ENCODE measurements at places on chromosomes 7 and 10. TPM values are rescaled to one million over a fixed set of nuclear protein-coding genes. Genes with fewer than 3 reads are reported as not detected.

GRCh38 chr7:25877802-25878789 is 273.9 kb upstream of the NFE2L3 start:
- no peak for DNase-seq

DNA sequence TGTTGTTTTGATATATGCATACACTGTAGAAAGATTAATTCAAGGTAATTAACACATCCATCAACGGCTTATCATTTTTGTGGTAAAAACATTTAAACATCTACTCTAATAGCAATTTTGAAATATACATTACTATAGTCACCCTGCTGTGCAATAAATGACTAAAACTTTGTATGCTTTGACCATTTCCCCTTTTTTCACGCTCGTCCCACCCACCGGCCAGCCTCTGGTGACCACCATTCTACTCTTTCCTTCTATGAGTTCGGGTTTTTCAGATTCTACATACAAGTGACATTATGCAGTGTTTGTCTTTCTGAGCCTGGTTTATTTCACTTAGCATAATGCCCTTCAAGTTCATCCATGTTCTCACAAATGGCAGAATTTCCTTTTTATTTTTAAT is 21.3 kb downstream of the CYCS start:
- no peak for DNase-seq

DNA sequence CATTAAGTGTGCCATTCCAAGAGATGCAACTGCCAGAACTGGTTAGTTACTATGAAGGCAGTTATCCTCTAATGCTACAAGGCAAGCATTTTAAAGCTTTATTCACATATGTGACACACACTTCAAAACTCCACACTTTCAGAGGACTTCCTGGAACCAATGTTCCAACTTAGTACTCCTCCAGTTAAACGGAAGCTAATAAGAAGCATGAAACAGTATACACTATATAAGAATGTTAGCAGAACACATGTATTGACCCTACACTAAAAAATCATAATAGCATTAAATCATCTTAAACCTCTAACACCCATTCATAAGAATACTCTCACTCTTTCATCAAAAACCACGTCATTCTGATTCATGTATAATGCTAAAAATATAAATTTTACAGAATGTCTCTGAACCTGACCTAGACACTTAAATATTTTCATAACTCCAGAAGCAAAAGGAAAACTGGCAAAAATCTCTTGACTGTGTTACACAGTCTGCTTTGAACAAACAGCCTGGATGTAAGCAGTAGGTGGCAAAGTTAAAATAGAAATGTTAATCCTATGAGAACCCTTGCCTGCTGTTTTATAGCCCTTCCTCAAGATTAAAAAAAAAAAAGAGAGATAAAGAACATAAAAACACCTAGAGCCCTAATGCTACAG is 135.0 kb downstream of the SEMA3C start:
- peak; percentile 35 for DNase-seq

DNA sequence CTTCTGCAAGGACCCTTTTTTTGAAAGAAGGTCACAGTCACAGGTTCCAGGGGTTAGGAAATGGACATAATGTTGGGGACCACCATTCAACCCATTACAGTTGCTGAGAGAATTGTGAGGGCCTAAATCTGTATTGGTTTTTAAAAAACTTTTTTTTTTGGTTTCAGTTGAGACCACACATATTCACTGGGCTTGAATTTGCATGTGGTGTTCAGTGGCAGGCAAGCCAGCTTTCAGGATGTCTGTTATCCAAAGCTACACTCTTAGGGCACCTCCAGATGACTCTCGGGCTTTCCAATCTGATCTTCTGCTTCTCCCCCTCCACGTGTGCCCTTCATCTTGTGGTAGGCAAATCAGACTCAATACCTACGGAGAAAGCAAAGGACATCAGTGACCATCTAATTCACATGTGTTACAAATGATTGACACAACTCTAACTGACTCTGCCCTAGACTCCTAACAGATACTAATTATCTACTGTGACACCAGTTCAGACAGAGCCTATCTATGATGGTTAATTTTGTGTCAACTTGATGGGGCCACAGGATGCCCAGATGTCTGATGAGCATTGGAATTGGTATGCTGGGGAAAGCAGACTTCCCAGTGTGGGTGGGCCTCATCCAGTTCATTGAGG is 93.3 kb upstream of the ELMO1 start:
- no peak for DNase-seq

GRCh38 chr10:93154531-93154930 is 80.8 kb downstream of the CYP26A1 start:
- no peak for DNase-seq

DNA sequence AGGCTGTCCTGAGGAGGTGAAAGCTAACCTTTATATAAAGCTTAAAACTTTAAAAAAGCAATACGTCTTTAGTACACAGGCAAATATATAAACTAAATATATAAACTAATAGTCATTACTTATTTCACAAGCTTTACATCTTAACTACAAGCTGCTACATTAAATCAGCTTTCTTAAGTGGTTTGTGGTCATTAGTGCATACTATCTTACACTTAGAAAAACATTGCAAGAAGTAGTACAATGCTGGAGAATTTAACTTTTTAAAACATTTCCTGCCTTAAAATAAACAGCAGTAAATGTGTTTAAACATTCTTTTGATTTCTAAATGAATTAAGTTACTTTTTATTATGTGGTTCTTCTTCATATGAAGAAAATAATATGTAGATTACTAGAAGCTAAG is 36.3 kb downstream of the MET start:
- DNase-seq = no peak

PRR15 gene
- not detected for total RNA-seq

ZNF804B gene
- total RNA-seq = not detected

DNA sequence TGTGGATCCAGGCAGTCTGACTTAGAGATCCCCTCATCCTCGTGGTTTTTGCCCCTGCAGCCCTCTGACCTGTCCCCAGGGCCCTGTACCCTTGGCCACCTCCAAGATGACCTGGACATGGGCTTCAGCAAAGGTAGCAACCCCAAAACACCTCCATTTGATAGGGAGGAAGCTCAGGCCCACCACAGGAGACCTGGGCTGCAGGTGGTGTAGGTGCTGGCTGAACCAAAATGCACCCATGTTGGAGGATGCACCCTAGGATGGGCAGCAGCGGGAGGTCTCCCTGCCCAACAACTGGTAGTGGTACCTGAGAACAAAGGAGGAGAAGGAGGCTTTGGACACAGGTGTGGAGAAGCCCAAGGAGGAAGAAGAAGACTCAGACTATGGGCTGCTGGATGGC is 188.7 kb downstream of the ZNF716 start:
- DNase-seq = no peak

LAMB1 gene
- total RNA-seq = 151 TPM

DNA sequence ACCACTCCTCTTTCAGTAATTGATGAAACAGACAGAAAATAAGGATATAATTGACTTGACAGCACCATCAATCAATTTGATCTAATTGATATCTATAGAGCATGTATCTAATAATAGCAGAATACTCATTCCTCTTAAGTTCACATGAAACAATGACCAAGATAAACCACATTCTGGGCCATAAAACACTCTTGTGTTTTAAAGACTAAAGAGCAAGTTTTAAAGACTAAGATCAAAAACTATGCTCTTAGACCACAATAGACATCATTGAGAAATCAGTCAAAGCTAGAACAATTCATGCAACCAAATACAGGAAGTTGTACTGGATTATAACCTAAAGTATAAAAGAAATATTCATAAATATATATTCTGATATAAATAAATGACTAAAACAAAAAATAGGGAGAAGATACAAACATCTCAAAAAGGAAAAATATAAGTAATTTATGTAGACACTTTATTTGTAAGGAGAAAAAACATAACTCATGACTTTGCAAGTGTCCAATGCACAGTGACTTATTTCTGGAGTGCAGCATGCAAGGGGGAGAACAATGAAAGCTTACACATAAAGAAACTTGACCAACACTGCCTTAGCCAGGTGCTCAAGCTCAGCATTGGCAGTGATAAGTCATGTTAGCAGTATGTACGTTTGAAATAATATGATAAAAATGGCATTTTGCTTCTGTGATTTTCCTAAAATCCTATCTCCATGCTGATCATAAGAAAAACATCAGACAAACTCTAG is 312.7 kb upstream of the IGFBP3 start:
- no peak for DNase-seq

DNA sequence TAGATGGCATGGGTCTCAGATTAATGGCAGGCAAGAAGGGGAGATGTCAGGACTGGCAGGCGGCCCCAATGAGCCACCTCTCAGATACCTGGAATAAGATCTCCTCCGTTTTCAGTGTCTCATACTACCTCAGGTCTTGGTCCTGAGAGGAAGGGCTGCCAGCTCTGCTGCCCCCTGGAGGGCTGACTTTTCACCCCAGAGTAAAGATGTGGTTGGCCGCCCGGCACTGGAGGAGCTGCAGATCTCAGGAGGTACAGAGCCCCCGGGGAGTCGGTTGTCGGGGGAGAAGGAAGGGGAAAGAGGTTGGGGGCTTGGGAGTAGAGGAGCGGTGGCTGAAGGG is 642 bp upstream of the COL13A1 start:
- peak; percentile 63 for DNase-seq

Measured in A172 (cell line).